Activated naive CD8-positive, alpha-beta T cell treated with anti-CD3 and anti-CD28 coated beads, Interleukin-2, amount 10 ng/mL, durations not matched to agents 7 days and 5 days (primary cell): ENCODE measurements at places on chromosomes 3 and 15.

DNA sequence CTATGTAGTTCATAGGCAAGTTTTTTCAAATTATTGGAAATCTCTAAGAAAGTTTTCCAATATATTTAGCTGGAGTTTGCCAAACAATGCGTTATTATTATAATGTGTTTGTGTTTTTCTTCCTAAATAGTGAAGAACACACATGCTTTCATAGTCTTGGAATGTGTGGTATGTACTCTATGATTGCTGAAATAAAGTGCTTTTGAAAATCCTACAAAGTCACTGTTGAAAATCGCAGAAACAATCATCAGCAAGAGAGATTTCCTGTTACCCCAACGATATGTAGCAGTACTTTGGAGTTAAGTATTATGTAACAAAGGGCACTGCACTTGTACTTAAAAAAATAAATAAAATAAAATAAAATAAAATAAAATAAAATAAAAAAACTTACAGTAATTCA lies 796.2 kb downstream of the NAALADL2 start:
- DNase-seq = no peak

DNA sequence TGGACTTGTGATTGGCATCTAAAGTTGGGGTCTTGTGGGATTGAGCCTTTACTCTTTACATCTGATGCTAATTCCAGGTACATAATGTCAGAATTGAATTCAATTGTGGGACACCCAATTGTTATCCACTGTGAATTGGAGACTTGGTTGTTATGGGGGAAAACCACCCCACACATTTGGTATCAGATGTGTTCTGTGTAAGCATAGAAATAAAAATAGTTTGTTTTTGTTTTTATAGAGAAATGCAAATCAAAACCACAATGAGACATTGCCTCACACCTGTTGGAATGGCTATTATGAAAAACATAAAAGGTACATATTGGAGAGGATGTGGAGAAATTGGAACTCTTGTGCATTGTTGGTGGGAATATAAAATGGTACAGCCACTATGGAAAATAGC lies 58.5 kb downstream of the CPA3 start:
- no peak for DNase-seq

DNA sequence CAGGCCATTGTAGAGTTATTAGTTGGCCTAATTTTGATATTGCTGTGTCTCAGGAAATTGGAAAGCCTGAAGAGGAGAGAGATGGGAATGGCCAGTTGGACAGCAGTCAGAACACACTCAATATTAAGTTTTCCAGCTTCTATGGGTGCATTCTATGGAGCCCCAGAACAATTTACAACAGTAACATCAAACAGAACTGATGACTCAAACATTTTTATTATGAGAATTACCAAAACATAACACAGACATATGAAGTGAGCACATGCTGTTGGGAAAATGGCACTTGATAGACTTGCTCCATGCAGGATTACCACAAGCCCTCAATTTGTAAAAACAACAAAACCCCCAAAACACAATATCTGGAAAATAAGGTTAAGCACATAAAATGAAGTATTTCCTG lies 104.3 kb downstream of the GADL1 start:
- no peak for DNase-seq

DNA sequence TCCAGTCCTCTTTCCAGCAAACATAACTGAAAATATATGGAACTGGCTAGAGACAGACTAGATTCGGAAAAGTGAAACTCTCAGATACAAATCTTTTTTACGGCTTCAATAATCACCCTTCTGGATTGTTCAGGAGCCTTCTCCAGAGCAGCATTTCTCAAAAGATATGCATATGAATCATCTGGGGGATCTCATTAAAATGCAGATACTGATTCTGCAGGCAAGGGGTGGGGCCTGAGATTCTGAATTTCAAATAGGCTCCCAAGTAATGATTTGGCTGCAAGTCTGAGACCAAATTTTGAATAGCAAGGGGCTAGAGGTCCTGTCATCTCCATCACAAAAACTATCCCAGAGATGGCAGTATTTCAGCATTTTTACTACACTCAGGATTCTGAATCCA lies 165.4 kb downstream of the CTNNB1 start:
- DNase-seq = no peak

DNA sequence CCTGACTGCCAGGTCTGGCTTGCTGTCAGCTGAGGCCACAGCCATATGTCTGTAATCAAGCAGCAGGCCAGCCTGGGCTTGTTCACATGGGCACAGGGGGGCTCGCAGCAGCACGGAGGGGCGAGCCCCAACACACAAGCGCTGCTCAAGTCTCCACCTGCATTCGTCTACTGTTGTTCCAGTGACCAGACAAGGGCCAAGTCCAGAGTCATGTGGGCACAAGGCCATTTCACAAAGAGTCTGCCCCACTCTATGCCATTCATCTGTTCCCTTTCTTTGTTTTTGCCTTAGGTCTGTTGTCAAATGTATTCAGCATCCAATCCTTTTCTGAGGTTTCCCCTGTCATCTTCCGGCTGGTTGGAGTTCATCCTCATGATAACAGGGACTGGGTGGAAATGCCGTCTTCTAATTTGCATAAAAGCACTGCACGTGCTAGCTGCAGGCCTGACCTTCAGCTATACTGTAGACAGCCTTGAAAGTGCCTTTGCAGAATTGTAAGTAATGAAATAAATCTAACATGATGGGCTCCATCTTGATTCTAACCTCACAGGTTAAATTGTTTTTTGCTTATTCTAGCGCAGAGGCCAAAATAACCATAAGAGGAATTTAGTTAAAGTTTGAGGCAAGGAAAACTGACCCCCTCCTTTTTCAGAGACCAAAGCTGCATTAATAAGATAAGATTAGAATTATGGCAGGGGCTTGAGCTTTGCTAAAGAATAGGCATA lies 28.6 kb upstream of the KBTBD12 start:
- no peak for DNase-seq

GRCh38 chr3:59800481-59800880 lies 750.7 kb upstream of the CFAP20DC start:
- DNase-seq = no peak

DNA sequence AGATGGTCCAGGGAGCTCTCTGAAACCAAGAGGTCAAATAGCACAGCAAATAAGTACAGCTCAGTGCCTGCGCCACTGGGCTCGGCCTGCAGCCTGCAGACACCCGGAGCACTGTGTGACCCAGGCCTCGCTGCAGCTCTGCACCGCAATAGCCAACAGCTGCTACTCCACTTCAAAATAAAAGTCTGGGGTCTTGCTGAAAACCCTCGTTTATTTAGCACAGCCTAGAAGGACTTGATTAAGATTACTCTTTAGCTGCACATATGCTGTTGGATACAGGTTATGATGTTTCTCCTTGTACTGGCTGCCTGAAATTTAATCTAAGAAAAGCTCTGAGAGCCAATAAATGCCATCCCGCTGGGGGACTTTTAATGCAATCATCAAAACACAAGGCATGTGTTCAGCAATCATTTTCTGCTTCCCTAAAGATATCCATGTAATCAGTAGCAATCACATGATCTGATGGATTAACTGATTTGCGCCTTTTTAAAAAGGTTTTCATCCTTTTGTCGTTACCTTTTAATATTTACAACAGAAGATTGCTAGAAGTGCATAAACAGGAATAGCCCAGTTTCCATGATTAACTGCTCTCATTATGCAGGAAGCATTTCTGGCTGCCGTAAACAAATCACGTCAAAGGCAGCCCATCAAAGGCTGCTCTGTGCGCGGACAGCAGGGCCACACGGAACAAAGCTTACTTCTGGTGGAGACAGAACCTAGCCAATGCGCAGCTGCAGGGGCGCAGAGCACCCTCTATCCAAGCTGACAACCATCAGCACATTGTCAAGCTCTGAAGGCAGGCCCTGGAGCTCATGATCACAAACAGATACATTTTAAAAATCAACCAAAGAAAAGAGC lies 58.8 kb downstream of the CLASP2 start:
- peak; percentile 37 for DNase-seq

DNA sequence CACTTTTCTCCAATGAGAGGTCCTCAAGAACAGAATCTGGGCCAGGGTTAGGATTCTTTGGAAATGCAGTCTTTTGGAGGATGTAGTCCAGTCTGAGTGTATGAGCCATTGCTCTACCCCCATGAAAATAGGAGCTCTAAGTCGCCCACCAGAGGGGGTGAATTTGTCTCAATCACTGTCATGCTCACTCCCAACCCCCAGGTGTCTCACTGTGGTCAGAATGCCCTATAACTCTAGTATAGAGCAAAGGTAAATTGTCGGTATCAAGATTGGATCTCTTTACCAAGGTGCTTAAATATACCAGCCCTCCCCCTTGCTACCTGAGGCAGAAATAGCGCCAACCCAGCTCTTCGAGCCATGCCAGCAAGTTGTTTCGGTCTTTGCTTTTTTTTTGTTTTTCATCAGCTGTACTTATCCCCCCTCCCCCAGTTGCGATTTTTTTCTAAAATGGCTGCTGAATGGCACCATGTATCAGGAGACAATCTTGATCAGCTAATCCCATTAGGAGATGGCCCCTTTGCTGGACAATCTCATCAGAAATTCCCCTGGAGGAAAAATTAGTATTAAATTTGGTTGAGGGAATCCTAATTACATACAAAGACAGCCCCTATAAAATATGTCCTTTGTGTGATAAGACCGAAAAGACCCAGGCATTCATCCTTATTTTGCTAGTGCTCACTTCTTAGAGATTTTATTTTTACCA lies 130.7 kb downstream of the EBLN2 start:
- no peak for DNase-seq

DNA sequence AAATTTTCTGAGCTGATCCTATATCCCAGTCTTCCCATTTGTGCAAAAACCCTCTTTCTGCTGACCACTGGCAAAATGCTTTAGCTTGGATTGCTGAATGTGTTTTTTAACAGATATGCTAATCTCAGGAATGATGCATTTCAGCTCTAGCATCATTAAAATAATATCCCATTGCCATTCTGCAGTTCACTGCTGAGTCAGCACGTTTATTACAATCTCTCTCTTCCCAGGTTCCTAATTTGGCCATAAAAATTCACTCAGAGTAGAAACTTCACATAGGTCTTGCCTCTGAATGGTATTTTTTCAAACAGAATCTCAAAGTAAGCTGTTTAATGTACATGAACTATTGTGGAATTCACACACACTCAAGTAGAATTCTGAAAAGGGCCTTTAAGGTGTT lies 509.6 kb upstream of the SUCLG2 start:
- DNase-seq = no peak

- no peak for DNase-seq
Observed at GRCh38 chr15:78663703-78664102, 22.7 kb upstream of the CHRNB4 start.

GRCh38 chr15:95646484-95647273 lies 683.8 kb upstream of the NR2F2 start:
- no peak for DNase-seq

GRCh38 chr3:30469133-30469532 lies 137.3 kb upstream of the TGFBR2 start:
- no peak for DNase-seq

- DNase-seq = no peak
Observed at GRCh38 chr3:64475037-64475436, 212.8 kb downstream of the ADAMTS9 start.

GRCh38 chr3:25728101-25728500 lies 55.1 kb downstream of the NGLY1 start:
- DNase-seq = no peak

DNA sequence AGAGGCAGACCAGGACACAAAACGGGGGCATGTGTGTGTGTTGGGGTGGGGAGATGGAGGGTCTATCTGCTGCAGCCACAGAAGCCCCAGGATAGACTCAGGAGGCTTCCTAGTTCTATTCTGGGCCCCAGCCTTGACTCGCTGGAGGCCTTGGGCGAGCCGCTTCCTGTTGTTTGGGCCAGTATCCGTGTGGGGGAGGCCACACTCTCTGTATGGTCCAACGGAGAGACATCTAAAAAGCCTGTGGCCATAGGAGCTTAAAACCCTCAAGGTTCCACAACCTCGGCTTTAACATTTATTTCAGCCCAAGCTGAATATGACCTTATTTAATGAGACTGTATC lies 32.8 kb downstream of the POC1A start:
- no peak for DNase-seq

GRCh38 chr15:84797212-84797611 lies 19.9 kb upstream of the ALPK3 start:
- DNase-seq = no peak

DNA sequence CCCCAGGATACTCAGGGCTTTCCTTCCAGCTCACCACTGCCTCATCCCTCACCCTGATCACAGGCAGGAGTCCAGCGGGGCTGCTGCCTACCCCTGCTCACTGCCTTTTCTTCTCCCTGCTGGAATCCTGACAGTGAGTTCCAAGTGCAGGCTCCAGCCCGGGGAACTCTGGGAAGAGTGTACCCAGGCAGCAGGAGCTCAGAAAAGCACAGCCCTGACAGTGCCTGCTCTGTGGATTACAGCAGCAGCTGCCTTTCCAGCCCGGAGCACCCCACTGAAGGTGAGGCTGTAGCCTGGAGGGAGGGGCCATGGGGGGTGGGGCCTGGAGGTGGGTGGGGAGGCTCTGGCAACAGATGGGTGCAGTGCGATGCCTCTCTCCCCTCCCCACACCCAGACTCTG lies 6.1 kb upstream of the JMJD7 start:
- no peak for DNase-seq
